Kidney (tissue), 22 donors: ENCODE measurements at places on chromosomes 2 and 18.

DNA sequence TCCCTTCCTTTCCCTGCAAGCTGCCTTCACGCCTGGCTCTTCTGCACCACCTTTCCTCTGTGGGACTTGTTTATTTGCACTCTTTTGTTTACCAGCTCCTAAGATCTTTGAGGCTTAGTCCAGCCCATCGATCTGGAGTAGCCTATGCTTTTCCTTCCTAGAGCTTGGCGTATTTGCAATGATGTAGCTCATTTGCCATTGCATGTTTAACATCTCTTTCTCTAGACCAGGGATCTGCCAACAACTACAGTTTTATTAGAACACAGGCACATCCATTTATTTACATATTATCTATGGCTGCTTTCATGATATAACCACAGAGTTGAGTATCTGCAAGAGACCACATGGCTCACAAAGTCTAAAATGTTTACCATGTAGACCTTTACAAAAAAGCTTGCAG lies 150.4 kb downstream of the RAPGEF4 start:
- no peak for DNase-seq

GRCh38 chr2:30580391-30580790 lies 133.3 kb downstream of the LCLAT1 start:
- no peak for DNase-seq

- DNase-seq, result no peak
Measured at GRCh38 chr18:50127516-50128210, 67.3 kb downstream of the MYO5B start.

- no peak for DNase-seq
Measured at GRCh38 chr18:40088130-40088529, 1866.9 kb upstream of the PIK3C3 start.

- peak; percentile 85 for DNase-seq
Measured at GRCh38 chr18:59514203-59514602, 155.1 kb upstream of the LMAN1 start.

GRCh38 chr2:88811233-88811632 lies 119.8 kb downstream of the RPIA start:
- DNase-seq, result no peak

DNA sequence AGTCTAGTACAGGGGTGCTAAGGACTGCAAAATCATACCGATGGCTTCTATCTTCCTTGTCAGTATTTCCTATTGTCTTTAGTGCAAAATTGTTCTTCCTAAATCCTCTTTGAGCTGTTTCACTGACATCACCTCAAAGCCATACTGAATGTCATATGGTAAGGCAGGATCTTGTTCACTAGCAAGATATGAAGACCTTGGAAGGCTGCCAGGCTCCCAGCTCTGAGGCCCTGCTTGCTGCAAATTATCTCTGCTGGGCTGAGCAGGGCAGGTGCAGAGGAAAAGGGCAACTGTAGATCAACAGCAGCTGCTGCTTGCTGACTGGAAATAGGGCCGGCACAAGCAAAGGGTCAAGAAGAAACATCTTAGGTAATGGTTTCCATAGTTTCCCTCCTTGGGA lies 58.2 kb downstream of the PMAIP1 start:
- DNase-seq, result peak; percentile 61

- no peak for DNase-seq
Measured at GRCh38 chr2:15043336-15044058, 411.0 kb downstream of the LRATD1 start.

GRCh38 chr2:6079405-6079804 lies 387.2 kb downstream of the SOX11 start:
- no peak for DNase-seq

GRCh38 chr2:86023366-86023712 lies 82.3 kb downstream of the POLR1A start:
- DNase-seq, result no peak

GRCh38 chr2:229152674-229153073 lies 118.4 kb downstream of the PID1 start:
- DNase-seq, result no peak
